ENCODE measurements at places on chromosomes 6 and 20.

GRCh38 chr6:16760516-16761470, at the start of gene ATXN1:
ATXN1 (minus strand) TSS chr6:16761460.
- DNase-seq = peak; percentile 29

- DNase-seq = no peak
Measured at GRCh38 chr20:61328911-61329558, 77.0 kb downstream of the CDH4 start.

GRCh38 chr6:75863001-75863400, 114.0 kb downstream of the MYO6 start:
- no peak for DNase-seq

DNA sequence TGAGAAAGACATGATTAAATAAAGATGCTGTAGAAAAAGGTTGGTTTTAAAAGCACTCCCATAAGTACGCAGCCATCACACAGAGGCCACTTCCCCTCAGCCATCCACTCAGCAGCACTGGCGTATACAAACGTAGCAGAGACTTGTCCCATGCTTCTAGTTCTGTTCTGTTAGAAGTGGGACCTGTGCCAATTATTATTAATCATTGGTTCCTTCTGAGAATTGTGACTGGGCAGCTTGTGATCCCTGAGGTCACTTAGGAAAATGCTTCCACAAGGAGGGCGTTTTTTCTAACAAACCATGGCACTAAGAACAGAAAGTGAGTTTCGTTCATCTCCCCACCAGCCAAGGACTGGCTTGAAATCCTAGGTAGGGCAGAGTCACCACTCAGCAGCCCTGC, 53.9 kb downstream of the FAM120B start:
- DNase-seq = no peak

- DNase-seq = no peak
Measured at GRCh38 chr20:63842258-63842657, 11.2 kb upstream of the ZBTB46 start.

DNA sequence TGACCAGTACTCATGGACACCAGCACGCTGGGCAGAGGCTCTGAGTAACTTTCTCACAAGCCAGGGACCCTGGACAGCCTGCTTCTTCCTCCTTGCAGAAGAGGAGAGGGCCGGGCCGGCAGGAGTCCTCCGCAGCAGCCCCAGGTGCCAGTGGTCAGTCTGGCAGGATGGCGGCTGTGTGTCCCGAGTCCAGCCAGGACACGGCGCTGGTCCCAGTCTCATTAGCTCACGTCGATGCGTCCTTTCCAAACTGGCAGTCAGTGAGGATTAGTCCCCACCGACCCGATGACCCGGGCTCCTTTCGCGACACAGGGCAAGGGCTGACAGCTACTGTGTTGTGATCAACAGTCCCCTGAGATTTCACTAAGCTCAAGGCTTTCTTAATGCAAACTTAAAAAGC, 267.0 kb downstream of the TAF4 start:
- no peak for DNase-seq

DNA sequence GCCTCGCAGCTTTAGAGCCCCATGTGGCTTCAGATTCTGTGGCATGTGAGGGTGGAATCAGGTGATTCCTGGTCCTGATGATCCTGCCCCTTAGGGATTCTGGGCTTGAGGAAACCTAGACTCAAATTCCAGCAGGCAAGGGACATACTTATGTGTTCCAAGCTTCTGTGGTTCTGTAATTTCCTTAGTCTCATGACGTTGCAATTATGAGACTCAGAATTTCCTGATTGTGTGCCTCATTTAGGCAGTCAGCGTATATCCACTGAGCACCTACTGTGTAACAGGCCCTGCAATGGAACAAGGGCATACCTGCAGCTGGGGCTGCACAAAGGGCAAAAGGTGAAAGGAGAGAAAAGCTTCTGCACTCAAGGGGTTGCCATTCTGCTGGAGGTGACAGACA, 11.6 kb upstream of the BPIFB4 start:
- no peak for DNase-seq

DNA sequence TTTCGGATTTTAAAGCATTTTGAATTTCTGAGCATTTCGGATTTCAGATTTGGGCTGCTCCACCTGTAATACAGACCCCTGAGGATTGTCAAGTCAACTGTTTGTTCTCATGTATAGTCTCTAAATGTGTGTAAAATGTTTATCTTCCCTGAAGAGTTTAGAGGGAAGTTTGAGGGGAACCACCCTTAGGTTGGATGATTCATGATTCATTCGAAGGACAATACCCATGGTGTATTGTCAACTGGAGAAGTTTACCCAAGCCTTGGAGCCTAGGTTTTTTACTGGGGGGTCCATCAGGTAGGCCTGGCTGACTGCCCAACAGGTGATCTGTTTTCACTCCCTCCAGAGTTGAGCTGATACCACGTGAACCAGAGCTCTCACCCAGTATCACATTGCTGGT, 18.9 kb downstream of the GSTA4 start:
- no peak for DNase-seq

DNA sequence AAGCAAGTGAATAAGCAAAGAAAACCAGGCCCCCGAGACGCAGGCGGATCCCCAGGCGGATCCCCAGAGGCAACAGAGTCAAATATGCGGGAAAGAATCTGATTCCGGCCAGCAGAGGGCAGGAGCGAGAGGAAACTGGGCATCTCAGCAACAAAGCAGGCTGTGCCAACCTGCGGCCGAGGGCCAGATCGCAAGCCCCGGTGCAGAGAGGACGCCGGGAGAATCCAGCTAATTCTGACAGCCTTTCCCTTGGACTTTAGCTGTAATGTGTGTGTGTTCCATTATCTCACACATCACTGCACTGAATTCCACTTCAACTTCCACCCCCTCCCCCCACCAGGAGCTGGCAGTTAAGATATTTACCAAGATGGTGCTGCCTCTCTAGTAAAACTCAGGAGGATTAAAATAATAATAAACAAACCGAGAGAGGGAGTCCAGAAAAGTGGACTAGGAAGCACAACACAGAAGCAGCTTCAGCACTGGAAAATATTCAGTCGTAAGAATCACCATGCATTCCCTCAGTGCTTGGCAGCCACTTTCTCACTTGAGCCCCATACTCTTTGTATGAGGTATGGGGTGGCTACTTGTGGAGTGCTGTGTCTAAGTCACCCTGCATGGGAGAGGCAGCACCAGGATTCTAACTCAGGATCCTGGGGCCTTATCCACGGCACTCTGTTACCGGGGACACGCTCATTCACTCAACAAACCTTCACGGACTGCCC, 66.2 kb upstream of the SNX9 start:
- peak; percentile 85 for DNase-seq

GRCh38 chr20:5893052-5893451, 57.3 kb downstream of the TRMT6 start:
- DNase-seq = no peak

- peak; percentile 52 for DNase-seq
Measured at GRCh38 chr6:21914121-21914973, 320.8 kb downstream of the SOX4 start.

- no peak for DNase-seq
Measured at GRCh38 chr20:5143851-5144250, 17.0 kb downstream of the CDS2 start.

GRCh38 chr6:110534731-110535492, 58.5 kb upstream of the SLC22A16 start:
- no peak for DNase-seq

GRCh38 chr6:153090241-153090930, 40.7 kb downstream of the RGS17 start:
- DNase-seq = no peak

GRCh38 chr20:19626896-19627295, 131.2 kb upstream of the RIN2 start:
- DNase-seq = no peak

DNA sequence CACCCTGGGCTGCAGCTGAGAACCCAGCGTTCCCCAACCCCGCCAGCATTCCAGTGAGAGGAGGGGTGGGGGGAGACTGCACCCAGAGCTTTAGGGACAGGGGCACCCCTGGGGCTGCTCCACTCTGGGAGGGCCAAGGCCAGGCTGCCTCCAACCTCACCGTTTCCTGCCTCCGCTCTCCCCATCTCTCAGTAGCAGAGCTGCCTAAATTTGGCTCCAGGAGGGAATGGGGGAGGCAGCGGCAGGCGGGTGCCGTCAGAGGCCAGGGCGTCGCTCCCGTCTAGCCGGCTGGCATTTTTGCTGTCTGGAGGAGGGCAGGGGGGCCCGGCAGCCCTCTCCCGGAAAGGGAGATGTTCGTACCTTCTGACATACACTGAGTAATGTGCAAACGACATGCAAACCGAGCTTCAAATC, 46.6 kb downstream of the NOL4L start:
- DNase-seq = no peak

GRCh38 chr6:130019326-130020072, 1.1 kb downstream of the L3MBTL3 start:
- DNase-seq = peak; percentile 34

DNA sequence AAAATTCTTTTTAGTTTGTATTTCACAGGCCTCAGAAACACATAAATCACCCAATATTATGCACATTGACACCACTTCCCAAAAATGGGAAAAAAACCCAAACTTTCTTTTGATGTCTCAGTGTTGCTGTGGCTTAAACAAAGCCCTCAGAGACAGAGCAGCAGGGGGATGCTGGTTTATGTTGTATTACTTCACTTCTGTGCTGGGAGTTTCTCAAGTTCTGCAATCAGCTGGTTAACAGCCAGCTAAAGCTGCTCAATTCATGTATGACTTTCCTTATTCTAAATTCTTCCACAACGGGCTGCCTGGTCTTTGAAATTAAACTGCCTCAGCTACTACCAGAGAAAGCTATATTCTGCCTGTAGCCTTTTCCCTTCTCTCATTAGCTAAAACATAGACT, 5.6 kb downstream of the FILIP1 start:
- DNase-seq = no peak

GRCh38 chr6:127083231-127083962, 35.1 kb upstream of the RSPO3 start:
- DNase-seq = no peak

DNA sequence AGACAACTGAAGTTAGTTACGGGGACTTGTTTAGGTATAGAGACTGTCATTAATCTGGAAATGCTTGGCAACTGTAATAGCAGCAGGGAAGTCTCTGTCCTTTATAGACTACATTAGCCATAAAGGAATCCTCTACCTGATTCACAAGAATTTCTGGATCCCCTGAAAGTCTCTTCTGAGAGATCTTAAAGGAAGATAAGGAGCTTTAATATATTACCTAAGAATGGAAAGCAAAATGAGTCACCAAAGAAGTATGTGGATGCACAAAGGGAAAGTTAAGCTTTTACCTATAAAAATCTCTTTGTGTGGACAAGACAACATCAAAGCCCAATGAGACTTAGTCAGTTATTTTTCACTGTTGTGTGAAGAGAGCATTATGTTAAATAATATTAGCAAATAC, 92.2 kb upstream of the RSPO3 start:
- no peak for DNase-seq

Measured in activated naive CD8-positive, alpha-beta T cell treated with anti-CD3 and anti-CD28 coated beads, Interleukin-2, amount 50 U/mL, for 24 hours (primary cell).